ENCODE measurements at places on chromosomes 2 and 18.
A peak's percentile ranks its signal among the peaks of the same experiment; 100 is the strongest.

- no peak for DNase-seq
Measured at GRCh38 chr2:64214281-64215115, 70.3 kb upstream of the PELI1 start.

DNA sequence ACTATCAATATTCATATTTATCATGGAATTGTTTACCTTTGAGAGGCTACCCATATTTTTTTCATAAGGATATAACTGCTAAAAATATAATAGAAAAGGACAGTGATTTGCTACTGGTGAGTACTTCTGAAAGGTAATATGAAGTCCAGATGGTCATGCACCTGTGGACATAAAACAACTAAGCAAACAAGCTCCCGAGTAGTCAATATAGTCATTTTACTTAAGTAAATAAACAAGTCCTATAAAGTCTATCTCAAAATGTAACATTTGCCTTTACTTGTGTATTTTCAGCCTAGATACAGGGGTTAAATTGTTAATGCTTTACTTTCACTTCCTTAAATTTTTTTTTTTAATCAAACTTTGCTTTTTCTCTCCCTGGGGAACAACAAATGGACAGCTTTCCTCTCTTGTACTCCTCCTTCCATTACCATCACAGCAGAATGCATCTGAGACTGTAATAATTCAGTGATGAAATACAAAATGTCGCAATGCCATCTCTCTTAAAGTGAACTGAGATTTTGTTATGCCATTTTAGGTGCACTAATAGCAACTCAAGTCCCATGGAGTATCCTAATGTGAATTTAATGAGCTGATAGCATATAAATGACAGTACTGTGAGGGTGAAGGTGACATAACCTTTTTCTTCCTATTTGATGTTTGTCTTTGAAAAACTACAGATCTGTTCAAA lies 1325.4 kb upstream of the ZEB2 start:
- no peak for DNase-seq

GRCh38 chr2:231413921-231414476 lies 18.5 kb downstream of the B3GNT7 start:
- DNase-seq, result no peak

- DNase-seq, result peak; percentile 22
Measured at GRCh38 chr18:34023471-34023870, 201.2 kb downstream of the NOL4 start.

GRCh38 chr18:78768221-78768620 lies 211.4 kb upstream of the SALL3 start:
- DNase-seq, result no peak

- DNase-seq, result no peak
Measured at GRCh38 chr18:48492880-48493279, 46.0 kb upstream of the CTIF start.

- peak; percentile 20 for DNase-seq
Measured at GRCh38 chr2:216298719-216299495, 73.4 kb downstream of the MARCHF4 start.

- DNase-seq, result no peak
Measured at GRCh38 chr18:811182-811891, 705 bp downstream of the YES1 start.

DNA sequence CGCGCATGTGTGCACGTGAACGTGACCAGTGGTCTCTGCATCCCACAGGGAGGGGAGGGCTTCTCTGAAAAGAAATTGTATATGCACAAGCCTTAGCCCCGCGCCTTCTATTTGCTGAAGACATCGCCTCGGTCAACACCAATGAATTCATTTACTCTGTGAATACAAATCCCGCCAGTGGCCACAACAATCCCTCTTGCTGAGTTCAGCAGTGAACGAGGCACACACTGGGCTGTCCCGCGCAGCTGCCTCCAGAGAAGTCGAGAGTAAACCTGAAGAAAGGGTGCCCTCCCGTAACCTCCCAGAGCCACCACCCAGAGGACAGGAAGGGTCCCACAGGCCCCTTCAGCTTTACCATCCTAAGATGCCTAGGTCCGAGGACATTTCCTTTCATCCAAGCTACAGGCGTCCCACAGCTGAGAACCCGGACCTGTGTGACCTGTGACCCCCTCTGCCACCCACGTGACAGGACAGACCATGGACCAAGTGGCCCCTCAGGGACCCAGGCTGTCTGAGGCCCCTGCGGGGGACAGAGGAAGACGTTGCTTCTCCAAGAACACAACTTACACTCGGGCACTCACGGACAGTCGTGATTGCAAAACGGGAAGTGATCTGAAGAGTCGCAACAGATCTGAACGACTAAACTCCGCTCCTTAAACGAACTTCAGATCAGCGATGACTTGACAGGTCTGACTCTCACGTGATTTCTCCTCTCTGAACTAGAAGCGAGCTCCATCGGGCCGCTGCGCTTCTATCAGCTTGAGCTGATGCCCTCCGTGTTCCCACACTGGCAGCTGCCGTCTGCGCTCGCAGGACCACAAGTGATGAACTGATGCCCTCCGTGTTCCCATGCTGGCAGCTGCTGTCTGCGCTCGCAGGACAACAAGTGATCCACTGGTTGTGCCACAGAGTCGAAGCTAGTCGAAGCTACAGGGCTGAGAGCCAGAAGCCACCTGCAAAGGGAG lies 92.7 kb downstream of the ZNF516 start:
- DNase-seq, result no peak

GRCh38 chr2:129101186-129101585 lies 782.5 kb upstream of the HS6ST1 start:
- DNase-seq, result no peak

- no peak for DNase-seq
Measured at GRCh38 chr2:193539188-193539587, 1344.5 kb upstream of the TMEFF2 start.

DNA sequence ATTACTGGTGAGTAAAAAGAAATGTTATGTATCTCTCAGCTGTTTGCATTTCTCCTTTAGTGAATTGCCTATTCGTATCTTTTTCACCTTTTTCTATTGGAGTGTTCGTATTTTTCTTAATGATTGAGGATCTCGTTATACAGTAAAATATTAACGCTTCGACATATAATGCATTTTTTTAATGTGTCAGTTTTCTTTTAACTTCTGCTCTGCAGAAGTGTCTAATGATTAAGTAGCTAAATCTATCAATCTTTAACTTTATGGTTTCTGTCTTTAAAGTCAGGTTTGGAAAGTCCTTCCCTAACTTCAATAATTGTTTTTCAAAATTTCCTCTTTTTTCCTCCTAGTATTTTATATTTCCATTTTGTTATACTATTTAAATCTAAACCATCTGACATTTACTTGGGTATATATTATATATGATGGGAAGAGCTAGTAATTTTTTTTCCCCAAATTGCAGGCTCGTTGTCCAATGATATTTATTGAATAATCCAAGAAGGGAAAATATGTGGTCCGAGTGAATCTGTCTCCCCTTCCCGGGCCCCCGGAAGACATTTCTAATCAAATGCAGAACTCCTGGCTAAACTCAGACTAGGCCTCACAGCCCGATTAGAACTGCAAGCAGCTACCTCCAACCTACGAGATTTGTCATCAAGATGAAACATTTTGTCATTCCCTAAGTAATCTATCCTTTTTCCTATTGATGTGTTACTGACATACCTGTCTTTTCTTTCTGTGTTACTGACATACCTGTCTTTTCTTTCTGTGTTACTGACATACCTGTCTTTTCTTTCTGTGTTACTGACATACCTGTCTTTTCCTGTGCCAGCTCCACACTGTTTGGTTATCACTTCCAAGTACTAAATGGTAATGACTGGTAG lies 17.2 kb downstream of the PCBP1 start:
- DNase-seq, result no peak

DNA sequence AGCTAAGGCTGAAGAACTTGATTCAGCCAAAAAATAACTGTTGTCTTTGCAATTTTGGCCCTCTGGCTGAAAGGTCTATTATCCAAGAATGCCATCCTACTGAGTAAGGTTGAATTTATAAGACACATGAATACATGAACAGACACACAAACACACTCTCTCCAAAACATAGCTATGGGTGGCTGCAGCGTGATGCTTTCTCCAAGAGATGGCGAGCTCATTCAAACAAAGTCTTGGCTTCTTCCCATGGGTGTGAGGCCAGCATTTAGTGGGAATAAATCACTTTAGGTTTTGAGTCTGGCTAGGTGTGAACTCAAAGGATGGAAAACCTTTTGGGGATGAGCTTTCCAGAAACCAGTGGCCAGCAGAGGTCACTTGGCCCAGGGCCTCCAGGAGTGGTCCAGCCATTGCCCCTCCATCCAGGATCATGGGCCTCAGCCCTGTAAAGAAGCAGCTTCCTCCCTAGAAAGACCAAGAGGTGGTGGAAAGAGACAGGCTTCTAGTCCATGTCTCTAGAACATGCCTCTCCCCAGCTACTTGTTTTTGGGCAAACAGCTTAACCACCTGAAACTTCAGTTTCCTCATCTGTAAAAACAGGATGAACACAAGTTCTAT lies 11.0 kb upstream of the OSR1 start:
- DNase-seq, result no peak

DNA sequence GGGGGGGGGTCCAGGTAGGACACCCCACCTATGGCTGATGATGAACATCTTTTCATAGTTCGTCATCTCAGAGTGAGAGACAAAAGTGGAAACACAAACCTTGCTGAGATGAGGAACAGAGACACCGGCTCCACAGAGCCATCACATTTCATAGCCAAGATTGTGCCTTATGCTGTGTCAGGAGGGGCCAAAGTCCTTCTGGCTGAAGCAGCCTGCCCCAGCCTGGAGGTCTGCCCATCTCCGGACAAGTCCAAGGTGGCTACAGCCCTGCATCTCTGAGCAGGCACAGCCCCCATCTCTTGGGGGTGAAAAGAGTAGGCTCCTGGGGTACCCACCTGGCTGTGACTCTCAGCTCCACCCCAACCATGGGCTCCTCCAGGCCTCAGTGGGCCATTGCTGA lies 70.3 kb downstream of the ZBTB7C start:
- DNase-seq, result no peak

DNA sequence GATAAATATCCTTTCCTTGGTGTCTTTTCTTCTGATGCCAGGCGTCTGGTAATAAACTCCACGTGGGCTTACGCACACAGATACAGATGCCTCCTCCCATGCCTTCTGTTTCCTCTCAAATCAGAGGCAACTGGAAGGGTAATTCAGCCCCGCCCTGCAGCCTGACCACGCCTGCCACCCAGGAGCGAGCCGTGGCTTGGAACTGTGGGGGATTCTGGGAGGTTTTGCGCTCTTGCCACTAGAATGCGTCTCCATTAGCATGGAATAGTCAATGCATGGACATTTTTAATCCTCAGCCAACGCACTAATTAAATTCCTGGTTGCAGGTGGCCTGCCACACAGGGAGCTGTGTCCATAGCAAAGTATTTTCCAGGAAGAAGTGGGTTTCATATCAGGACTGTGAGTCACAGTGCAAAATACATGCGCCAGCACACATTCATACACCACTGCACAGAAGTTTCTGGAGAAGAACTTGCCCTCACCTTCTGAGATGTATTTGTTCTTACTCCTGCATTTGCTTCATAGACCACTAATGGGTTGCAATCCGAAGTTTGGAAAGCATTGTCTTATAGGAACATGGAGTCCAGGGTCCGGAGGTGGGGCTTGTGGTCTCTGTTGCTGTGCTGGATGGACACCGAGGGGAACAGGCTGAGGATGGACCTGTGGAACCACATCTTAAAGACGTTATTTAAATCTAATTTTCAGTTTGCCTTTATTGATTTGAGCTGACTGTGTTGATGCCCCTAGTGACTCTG lies 151.4 kb downstream of the LDLRAD4 start:
- no peak for DNase-seq

DNA sequence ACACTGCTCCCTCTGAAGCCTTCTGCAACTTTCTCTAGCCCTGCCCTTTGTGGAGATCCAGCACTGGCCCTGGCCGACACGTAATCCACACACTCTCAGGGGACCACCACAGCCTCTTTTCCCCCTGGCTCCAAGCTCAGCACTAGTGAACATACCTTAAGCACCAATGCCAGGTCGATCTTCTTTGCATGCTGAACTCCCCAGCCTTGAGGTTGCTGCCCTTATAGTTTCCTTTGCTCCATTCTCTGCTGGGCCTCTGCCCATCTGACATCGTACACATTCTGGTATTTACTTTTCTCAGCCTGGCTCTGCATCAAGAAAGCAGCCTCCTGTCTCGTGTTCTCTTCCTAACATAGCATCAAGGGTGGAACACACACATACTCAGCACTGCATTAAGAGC lies 361.5 kb downstream of the LPIN1 start:
- DNase-seq, result no peak

GRCh38 chr18:49025767-49026500 lies 75.2 kb upstream of the SMAD7 start:
- no peak for DNase-seq

DNA sequence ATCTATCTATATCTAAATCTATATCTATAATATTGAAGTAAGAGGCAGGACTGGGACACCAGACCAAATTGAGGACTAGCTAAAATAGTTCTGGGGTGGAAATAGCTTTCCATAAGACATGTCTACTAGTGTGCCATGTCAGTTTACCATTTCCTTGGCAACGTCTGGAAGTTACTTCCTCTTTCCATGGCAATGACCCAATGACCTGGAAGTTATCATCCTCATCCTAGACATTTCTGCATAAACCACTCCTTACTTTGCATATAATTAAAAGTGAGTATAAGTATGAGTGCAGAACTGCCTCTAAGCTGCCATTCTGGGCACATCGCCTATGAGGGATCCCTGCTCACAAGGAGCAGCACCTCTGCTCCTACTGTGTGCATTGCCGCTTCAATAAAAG lies 734.0 kb upstream of the GCFC2 start:
- DNase-seq, result no peak

DNA sequence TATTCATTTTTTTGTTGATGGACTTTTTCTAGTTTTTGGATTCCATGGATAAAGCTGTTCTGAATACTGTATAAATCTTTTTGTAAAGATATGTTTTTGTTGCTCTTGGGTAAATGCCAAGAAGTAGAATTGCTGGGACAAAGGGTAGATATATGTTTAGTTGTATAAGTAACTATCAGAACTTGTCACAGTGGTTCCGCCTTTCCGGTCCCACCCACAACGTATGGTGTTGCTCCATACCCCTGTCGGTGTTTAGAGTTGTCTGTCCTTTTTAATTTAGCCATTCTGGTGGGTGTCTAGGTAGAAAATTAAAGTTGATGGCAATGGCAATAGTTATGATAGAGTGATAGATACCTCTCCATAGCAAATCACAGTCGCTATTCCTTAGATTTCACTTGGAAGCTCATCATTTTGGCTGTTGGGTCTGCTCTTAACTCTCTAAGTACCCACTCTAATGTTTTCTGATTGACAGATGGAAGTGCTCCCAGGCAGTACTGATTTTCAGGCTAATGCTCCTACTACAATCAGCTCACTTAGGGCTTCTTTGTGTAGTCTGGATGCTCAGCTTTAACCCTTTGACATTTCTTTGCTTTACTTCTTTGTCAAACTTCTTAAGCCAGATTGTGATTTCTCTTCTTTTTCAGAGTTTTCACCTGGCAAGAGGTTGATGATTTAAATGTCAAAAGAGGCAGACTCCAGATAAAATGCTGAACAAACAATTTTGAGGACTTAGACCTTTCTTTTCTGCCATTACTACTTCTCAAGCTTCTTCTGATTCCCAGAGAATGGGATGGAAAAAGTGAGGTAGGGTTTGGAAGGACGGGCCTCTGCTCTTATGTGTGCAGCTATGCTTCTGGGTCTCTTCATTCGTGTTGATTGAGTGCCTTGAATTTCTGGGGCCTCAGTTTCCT lies 156.4 kb downstream of the AQP4 start:
- DNase-seq, result no peak

GRCh38 chr2:144550911-144551310 lies 31.0 kb upstream of the ZEB2 start:
- no peak for DNase-seq

GRCh38 chr2:133146893-133147292 lies 421.4 kb downstream of the NCKAP5 start:
- no peak for DNase-seq

- DNase-seq, result no peak
Measured at GRCh38 chr18:55522011-55522410, 66.0 kb downstream of the TCF4 start.

GRCh38 chr18:74733598-74733997 lies 135.9 kb downstream of the ZNF407 start:
- DNase-seq, result no peak

Measured in epithelial cell of proximal tubule (primary cell).